Sigmoid colon (tissue), 7 donors: ENCODE measurements at places on chromosomes 7 and 10. TPM values are rescaled to one million over a fixed set of nuclear protein-coding genes. Genes with fewer than 3 reads are reported as not detected.

Gene C1GALT1
- total RNA-seq: 19.8 TPM

Gene LRRD1
- total RNA-seq: 0.83 TPM

Gene GLI3
- total RNA-seq: 19.6 TPM

Gene IPMK
- 4.6 TPM for total RNA-seq

Gene ERVW-1
- not detected for total RNA-seq

Gene VAX1
- not detected for total RNA-seq

Gene ANKRD30A
- not detected for total RNA-seq

Gene PCLO
- 4.2 TPM for total RNA-seq

Gene CYP2C8
- 0.54 TPM for total RNA-seq

Gene ITGA8
- 2.2 TPM for total RNA-seq

Gene LRRN3
- 0.49 TPM for total RNA-seq

Gene SORBS1
- 921 TPM for total RNA-seq

Gene RABGEF1
- total RNA-seq: 47.2 TPM

Gene COL28A1
- 25.5 TPM for total RNA-seq

Gene IRF5
- 15.3 TPM for total RNA-seq

Gene ARMC10
- total RNA-seq: 48.5 TPM

Gene NODAL
- not detected for total RNA-seq

Gene CALML5
- not detected for total RNA-seq
